ENCODE measurements at places on chromosomes 12 and 14.
A peak's percentile ranks its signal among the peaks of the same experiment; 100 is the strongest.

GRCh38 chr12:122501489-122501989 lies 807 bp upstream of the ZCCHC8 start:
- no peak for DNase-seq

- no peak for DNase-seq
Measured at GRCh38 chr12:115079760-115080159, 395.8 kb upstream of the TBX3 start.

- DNase-seq = peak; percentile 51
Measured at GRCh38 chr12:113098441-113099028, 37.0 kb downstream of the RASAL1 start.

- DNase-seq = no peak
Measured at GRCh38 chr12:12086973-12087692, 16.4 kb downstream of the BCL2L14 start.

GRCh38 chr14:36418937-36419336 lies 98.5 kb upstream of the MBIP start:
- DNase-seq = no peak

DNA sequence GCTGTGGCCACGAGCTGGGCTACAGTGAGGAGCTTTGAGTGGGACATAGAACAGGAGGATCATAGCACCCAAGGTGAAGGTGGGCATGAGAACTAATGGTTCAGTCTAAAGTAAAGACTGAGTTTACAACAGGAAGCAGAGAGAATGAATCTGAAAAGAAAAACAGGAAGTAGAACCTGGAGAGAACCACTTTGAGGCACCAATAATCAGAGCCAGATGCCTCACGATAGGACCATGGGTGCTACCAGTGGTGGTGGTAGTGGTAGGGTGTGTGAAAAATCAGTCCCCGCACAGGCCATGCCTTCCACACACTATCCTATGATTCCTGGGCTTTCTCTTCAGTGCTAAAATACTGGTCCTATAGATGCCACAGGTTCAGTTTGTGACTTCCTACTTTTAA lies 293.6 kb downstream of the AKAP6 start:
- DNase-seq = no peak

DNA sequence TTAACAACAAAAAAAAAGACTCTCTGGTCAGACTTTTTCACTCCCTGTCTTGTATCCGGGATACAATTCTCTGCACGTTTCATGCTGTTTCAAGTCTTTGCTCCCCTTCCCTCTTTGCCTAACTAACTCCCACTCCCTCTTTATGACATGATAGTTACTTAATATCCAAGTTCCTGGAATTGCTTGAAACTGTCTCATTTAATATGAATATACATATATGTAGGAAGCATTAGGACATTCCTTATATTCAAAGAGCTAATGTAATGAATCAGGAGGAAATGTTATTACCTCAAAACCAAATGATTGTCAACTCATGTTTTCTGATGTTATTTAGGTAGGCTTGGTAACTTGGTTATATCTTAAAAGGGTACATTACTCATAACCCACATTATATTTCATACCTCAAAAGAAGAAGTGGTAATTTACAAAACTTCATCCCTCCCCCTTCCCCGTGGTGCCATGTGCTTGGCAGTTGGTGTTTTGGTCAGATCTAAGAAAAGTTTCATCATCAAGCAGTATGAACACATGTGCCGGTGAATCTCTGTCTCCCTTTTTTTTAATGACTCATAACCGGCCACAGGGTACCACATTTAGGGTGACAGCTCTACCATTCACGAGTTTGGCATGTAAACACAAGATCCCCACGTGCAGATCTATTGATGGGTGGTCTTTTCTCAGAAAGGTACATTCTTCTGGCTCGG lies 56.5 kb downstream of the HCAR2 start:
- no peak for DNase-seq

GRCh38 chr12:56725723-56726102 lies 614 bp upstream of the NACA start:
- no peak for DNase-seq

DNA sequence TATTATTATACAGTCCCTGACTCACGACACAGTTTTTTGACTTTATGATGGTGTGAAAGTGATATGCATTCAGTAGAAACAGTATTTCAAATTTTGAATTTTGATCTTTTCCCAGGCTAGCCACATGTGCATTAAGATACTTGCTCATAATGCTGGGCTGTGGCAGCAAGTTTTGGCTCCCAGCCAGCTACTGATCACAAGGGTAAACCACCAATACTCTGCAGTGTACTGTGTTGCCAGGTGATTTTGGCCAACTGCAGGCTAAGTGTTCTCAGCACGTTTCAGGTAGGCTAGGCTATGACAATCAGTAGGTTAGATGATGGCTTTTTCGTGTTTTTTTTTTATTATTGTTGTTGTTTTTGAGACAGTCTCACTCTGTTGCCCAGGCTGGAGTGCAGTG lies 69.4 kb upstream of the ACTN1 start:
- DNase-seq = no peak

- peak; percentile 72 for DNase-seq
Measured at GRCh38 chr14:68307790-68308168, 485.1 kb downstream of the ZFP36L1 start.

DNA sequence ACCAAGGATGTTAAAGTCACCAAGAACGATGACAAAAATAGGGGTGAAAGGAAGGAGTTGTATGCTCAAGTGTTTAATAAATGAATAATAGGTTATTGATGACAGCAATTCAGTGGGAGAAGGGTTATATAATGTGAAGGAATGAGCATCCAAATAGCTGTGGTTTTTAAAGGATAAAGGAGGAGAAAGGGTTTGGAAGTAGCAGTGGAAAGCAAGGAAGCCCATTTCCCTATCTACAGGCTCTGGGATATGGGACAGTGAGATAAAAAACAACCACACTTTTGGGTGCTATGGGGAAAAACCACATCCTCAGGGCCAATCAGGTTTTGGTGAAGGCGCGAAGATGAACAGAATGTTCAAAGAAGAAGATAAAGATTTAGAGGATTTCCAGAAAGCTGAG lies 258.6 kb downstream of the ZFP36L1 start:
- DNase-seq = no peak

GRCh38 chr12:43287706-43288383 lies 264.2 kb downstream of the ADAMTS20 start:
- DNase-seq = no peak

GRCh38 chr12:1781772-1782171 lies 38.6 kb upstream of the LRTM2 start:
- DNase-seq = no peak

- DNase-seq = no peak
Measured at GRCh38 chr14:50364792-50365191, 31.9 kb downstream of the CDKL1 start.

Measured in urinary bladder (tissue), 4 donors.